ENCODE measurements at places on chromosomes 1 and 21.

- no peak for DNase-seq
Measured at GRCh38 chr1:223211323-223211985, 68.4 kb upstream of the TLR5 start.

GRCh38 chr1:161994175-161994668 lies 29.4 kb downstream of the OLFML2B start:
- DNase-seq: no peak

- DNase-seq: no peak
Measured at GRCh38 chr1:150549496-150550221, 451 bp downstream of the ADAMTSL4 start.

GRCh38 chr1:151823175-151823574 lies 8.4 kb downstream of the RORC start:
- DNase-seq: no peak

DNA sequence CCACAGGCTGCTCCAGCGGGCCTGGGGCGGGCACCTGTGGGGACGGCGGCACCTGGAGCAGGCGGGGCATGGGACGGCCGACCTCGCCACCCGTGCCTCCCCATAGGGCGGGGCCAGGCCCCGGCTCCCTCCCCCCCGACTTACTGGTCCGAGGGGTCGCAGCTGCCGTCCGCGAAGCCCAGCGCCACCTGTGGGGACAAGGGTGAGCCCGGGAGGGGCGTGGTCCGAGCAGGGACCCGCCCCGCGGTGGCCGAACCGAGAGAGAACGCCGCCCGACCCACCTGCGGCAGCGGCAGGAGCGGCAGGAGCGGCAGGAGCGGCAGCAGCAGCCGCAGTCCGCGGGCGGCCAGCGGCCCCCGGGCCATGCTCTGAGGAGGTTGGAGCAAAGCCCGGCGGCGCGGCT lies at the start of gene TMEM52:
Gene TMEM52, minus strand, starts transcription at position 379 of the 403 bp plus-strand sequence. Its CDS starts 14 bp downstream, at position 365.
- no peak for DNase-seq

Measured in activated CD4-positive, alpha-beta T cell treated with anti-CD3 and anti-CD28 coated beads, Interleukin-2, Interleukin-4, amounts not matched to agents 100 ng/mL and 50 ng/mL, durations not matched to agents 16 hours and 8 hours (primary cell).